ENCODE measurements at places on chromosomes 4 and X.

GRCh38 chr4:77615153-77615552 is 9.5 kb downstream of the CXCL13 start:
- H3K4me3 ChIP-seq = no peak overlapping the region
- no peak for DNase-seq
- H3K27me3 ChIP-seq = peaks cover 21% of the 10 kb centered on the region
- no peaks in the 10 kb centered on the region for H3K36me3 ChIP-seq
- H3K27ac ChIP-seq = no peak overlapping the region

DNA sequence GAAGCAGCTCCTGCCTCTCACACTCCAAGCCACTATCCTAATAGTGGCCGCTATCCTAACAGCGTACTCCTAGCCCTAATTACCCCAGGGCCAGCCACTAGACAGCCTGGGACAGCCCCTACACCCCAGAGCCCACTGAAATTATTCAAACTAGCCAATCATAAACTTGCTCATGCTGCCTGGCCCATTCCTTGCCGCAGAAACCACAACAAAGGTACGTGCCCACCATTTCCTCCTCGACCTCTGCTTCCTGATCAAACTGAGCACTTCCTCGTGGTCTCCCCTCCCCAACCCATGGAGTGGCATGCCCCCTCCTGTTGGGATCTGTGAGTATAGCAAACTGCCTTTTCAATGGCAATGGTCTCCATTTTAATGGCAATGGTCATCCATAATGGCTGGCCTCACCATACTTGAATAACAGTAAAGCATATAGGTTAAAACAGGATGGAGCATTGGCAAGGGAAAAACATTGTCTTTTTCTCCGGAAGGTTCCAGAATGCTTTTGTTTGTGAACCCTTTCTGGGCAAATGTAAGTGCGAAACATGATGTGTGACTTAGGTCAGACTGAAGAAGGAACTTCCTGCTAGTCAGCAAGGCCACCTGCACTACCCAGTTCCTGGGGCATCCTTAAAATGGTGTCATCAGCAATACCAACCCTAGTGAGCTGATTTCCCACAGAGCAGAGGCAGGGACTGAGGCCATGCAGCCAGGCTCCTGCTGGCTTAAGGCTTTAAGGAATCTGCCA is 107.1 kb upstream of the ATP6AP2 start:
- peaks cover 35% of the 10 kb centered on the region for H3K27me3 ChIP-seq
- H3K4me3 ChIP-seq = no peak overlapping the region
- H3K27ac ChIP-seq = no peak overlapping the region
- no peak for DNase-seq
- peaks cover 9% of the 10 kb centered on the region for H3K4me1 ChIP-seq

DNA sequence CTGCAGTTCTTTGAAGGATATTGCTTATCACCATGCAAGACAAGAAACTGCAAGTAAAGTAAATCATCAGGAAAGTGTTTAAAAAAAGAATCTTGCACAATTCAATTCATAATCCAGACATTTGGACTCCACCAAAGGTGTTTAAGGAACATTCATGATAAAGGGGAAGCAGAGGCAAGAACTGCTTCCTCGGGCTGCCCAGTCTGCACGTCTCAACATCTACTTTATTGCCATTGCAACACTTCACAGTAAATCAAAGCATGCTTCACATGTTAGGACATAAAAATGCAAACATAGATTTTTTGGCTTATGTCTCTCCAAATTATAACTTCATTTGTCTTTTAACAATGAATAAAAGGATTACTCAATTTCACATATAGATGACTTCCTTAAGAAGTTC is 42.5 kb downstream of the MID1 start:
- no peak for DNase-seq
- H3K27ac ChIP-seq = no peak overlapping the region
- H3K36me3 ChIP-seq = no peaks in the 10 kb centered on the region
- H3K4me1 ChIP-seq = no peaks in the 10 kb centered on the region
- no peak overlapping the region for H3K4me3 ChIP-seq

- DNase-seq = no peak
- no peak overlapping the region for H3K4me3 ChIP-seq
- H3K36me3 ChIP-seq = no peaks in the 10 kb centered on the region
- H3K27ac ChIP-seq = no peak overlapping the region
- H3K4me1 ChIP-seq = no peaks in the 10 kb centered on the region
Measured at GRCh38 chr4:177938226-177938625, 496.0 kb upstream of the AGA start.

DNA sequence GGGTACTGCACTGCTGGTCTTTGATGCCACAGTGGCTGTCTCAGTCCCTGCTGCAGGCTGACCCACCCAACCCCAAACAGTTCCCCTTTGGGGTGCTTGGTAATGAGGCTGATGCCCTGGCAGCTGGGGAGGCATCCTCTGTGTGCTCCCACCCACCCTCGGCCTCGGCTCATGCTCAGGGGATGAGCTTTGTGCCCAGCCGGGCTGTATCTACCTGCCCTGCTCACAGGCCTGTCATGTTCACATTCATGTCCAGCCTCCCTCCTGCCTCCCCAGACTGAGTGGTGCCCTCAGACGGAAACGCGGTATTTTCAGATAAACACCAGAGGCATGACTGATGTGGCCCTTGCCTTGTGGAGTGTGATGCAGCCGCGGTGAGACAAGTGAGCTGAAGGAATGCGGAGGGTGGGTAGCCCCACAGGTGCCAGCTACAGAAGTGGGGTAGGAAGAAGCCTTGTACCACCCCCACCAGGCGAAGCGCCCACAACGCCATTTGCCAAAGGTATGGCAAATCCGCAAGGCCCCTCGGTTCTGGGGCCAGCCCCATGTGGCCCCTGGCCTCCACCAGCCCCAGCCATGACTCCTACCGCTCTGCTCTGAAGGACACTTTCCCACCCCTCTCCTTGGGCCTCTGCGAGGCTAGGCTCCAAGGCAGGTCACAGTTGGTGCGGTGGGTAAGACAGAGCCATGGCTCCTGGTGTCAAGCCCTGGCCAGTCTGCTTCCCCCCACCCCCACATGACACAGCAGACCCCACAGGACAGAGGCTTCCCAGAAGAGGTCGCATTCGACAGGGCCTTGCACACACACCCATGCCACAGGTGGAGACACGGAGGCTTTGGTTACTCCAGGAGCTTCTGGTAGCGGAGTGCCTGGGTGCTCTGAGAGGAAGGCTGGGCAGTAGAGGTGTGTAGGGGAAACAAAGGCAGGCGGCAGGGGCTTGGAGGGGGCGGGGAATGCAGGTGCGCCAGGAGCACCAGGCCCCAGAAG is 1.8 kb upstream of the RENBP start:
- H3K4me3 ChIP-seq = no peak overlapping the region
- peak overlapping the region; percentile 20 for H3K27ac ChIP-seq
- no peak for DNase-seq
- H3K36me3 ChIP-seq = peaks cover 24% of the 10 kb centered on the region
- H3K4me1 ChIP-seq = peaks cover 34% of the 10 kb centered on the region

GRCh38 chr4:48653217-48654014 is 126.7 kb downstream of the FRYL start:
- no peak overlapping the region for H3K4me3 ChIP-seq
- peaks cover 15% of the 10 kb centered on the region for H3K4me1 ChIP-seq
- H3K36me3 ChIP-seq = peaks cover 18% of the 10 kb centered on the region
- H3K27me3 ChIP-seq = no peaks in the 10 kb centered on the region
- H3K27ac ChIP-seq = no peak overlapping the region

GRCh38 chr4:183508697-183509335 is 4.0 kb downstream of the ING2 start:
- H3K36me3 ChIP-seq = peaks cover 23% of the 10 kb centered on the region
- DNase-seq = no peak
- H3K27me3 ChIP-seq = no peaks in the 10 kb centered on the region
- H3K27ac ChIP-seq = no peak overlapping the region

DNA sequence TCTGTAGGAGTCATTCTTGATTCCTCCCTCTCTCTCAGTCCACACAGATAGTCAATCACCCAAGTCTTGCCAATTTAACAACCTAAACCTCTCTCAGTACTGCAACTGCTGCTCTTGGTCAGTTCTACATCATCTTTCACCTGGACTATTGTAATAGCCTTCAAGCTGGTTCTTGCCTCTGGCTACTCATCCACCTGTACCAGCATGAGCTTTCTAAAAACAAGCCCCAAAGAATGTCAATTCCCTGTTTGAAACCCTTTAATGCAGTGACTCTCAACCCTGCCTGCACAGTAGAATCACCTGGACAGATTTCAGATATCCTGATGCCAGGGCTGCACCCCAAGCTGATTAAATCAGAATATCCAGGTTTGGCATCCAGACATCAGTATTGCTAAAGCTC is 48.3 kb downstream of the VGLL1 start:
- H3K4me1 ChIP-seq = peaks cover 13% of the 10 kb centered on the region
- H3K27ac ChIP-seq = no peak overlapping the region
- H3K36me3 ChIP-seq = no peaks in the 10 kb centered on the region
- DNase-seq = no peak

DNA sequence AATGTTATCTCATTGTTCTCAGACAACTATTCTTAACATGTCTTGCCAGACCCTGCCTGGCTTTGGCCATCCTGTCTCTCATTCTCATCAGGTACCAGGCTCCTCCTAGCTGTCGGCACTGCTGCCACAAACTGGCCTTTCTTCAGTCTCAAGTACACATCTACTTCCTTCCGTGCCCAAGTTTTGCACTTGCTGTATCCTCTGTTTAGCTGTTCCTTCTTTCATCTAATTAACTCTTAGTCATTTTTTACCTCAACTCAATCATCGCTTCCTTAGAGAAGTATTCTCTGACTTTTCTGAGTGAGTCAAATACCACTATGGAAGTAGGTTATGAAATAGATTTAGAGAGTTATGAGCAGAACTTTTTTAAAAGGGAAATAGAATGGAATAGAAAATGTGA is 19.7 kb downstream of the CXCL3 start:
- no peak overlapping the region for H3K27ac ChIP-seq
- no peak for DNase-seq
- no peak overlapping the region for H3K4me3 ChIP-seq
- no peaks in the 10 kb centered on the region for H3K36me3 ChIP-seq
- H3K27me3 ChIP-seq = no peaks in the 10 kb centered on the region

DNA sequence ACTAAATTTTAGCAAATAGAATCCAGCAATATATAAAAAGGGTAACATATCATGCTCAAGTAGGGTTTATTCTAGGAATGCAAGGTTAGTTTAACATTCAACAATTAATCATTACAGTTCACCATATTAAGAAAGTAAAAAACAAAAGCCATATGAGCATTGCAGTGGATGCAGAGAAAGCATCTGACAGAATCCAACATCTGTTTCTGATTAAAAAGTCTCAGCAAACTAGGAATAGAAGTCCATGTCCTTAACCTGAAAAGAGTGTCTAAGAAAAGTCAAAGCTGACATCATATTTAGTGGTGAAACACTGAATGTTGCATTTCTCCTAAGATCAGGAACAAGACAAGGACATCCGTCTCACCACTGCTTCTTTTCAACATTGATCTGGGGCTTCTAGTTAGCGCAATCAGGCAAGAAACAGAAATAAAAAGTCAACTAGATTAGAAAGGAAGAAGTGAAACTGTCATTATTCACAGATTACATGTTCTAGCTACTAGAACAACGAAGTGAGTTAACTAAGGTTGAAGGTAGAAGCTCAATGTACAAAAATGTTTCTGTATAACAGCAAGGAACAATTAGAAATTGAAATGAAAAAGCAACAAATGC is 49.3 kb downstream of the MRPL1 start:
- H3K27me3 ChIP-seq = no peaks in the 10 kb centered on the region
- H3K4me3 ChIP-seq = peak overlapping the region; percentile 41
- no peak overlapping the region for H3K27ac ChIP-seq
- DNase-seq = no peak

- H3K4me3 ChIP-seq = no peak overlapping the region
- H3K4me1 ChIP-seq = peaks cover 2% of the 10 kb centered on the region
- no peak for DNase-seq
- H3K27me3 ChIP-seq = peaks cover 7% of the 10 kb centered on the region
Measured at GRCh38 chr4:86556791-86557415, 37.2 kb upstream of the PTPN13 start.

DNA sequence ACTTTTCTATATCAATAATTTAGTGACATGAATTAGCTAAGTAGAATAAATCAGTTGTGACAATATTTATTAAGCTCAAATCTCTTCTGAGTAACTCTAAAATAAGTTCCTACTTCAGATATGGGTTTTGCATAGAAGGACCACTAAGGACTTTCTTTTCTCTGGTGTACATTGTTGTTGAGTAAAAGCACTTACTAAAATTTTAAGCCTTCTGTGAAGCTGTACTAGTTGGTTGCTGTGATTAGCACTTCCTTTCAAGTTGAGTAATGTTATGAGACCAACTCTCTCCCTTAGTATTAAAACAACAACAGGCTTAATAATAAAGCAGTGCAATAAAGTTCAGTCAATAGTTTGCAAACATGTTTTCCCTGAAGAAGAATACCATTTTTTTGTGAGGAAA is 667.4 kb upstream of the NDST4 start:
- H3K36me3 ChIP-seq = no peaks in the 10 kb centered on the region
- no peaks in the 10 kb centered on the region for H3K27me3 ChIP-seq
- no peak for DNase-seq
- peaks cover 6% of the 10 kb centered on the region for H3K4me1 ChIP-seq
- H3K27ac ChIP-seq = no peak overlapping the region

DNA sequence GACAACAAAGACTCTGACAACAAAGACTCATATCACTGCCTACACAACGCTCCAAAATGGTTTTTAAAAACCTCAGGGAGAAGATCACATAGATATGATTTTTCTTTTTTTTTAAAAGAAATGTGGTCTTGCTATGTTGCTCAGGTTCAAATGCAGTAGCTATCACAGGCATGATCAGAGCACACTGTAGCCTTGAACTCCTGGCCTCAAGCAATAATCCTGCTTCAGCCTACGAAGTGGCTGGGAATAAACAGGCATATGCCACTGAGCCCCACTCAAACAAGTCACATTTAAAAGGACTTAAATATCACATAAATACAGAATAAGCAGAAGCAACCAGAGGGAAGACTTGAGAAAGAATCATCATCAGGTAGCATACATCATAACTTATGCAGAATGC is 14.7 kb downstream of the DHX15 start:
- H3K4me3 ChIP-seq = no peak overlapping the region
- H3K27ac ChIP-seq = no peak overlapping the region
- H3K36me3 ChIP-seq = peaks cover 45% of the 10 kb centered on the region
- no peaks in the 10 kb centered on the region for H3K27me3 ChIP-seq
- no peak for DNase-seq
- H3K4me1 ChIP-seq = peaks cover 67% of the 10 kb centered on the region

DNA sequence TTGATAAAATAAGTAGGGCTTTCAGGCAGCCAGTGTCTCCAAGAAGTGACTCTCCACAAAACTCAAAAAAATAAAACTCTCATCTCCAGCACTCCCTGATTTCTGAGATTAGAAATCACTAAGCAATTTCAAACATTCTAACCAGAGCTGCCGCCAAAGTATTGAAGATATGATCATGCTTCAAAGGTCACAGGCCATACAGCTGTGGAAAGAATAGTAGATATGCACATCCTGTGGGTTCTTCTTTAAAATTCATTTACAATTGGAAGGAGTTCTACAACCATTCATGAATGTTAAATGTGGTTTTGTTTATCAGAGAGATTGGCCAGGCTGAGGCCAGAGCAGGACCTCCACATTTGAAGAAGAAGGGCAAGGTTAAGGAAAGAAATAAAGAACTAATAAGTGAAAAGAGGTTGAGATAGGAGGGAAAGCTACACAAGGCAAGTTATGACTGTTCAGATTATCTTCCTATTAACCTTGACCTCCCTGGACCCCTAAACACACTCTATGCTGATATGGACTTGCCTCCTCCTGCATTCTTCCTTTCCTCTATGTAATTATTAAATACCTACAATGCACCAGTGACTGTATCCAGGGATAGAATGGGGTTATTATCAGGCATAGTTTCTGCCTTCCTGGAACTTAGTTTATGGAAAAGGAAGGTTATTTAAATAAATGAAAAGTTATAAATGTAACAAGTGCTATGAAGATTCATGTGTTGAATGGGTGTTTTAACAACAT is 56.4 kb downstream of the USP38 start:
- H3K27ac ChIP-seq = no peak overlapping the region
- DNase-seq = no peak
- H3K4me1 ChIP-seq = no peaks in the 10 kb centered on the region
- no peak overlapping the region for H3K4me3 ChIP-seq
- H3K27me3 ChIP-seq = no peaks in the 10 kb centered on the region
- H3K36me3 ChIP-seq = no peaks in the 10 kb centered on the region

All from stimulated activated naive B cell treated with anti-CD40 and anti-IgM and Interleukin-4, amounts not matched to agents 10 μg/mL and 1 μg/mL and 100 μg/mL, for 72 hours (primary cell).